ENCODE measurements at places on chromosomes 7 and 10. TPM values are rescaled to one million over a fixed set of nuclear protein-coding genes. Genes with fewer than 3 reads are reported as not detected.

The SH2B2 gene
- polyA plus RNA-seq, result 4.1 TPM

DNA sequence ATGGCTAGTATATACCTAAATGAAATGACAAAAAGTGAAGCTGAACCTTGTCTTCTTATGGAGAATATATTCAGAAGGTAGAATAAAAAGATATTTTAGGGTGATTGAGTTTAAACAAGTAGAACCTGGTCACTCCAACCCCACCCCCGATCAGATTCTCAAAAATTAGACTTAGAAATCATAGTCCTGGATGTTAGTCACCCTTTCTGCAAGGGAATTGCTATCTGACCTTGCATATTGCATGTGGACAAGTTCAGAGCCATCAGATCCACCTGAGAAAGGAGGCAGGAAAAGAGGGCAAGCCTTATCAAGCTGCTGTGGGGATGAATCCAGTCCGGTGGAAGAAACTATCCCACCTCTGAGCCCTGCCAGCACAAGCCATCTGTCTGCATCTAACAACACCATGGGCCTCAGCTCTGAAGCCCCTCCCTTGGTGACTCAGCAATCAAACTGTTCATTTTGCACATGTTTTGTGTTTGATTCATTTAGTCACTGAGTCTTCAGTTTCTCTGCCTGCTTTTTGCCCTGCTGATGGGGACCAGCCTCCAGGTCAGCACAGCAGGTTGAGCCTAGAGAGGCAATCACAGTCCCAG lies 727.3 kb downstream of the AUTS2 start:
- DNase-seq, result no peak

- DNase-seq, result no peak
Observed at GRCh38 chr10:70508912-70509756, 30.6 kb downstream of the PALD1 start.

The TIMM23B gene
- 19.8 TPM for polyA plus RNA-seq

Data from renal cortex interstitium (tissue), 15 donors.